ENCODE measurements at places on chromosomes 3 and 15. TPM values are rescaled to one million over a fixed set of nuclear protein-coding genes. Genes with fewer than 3 reads are reported as not detected.

DNA sequence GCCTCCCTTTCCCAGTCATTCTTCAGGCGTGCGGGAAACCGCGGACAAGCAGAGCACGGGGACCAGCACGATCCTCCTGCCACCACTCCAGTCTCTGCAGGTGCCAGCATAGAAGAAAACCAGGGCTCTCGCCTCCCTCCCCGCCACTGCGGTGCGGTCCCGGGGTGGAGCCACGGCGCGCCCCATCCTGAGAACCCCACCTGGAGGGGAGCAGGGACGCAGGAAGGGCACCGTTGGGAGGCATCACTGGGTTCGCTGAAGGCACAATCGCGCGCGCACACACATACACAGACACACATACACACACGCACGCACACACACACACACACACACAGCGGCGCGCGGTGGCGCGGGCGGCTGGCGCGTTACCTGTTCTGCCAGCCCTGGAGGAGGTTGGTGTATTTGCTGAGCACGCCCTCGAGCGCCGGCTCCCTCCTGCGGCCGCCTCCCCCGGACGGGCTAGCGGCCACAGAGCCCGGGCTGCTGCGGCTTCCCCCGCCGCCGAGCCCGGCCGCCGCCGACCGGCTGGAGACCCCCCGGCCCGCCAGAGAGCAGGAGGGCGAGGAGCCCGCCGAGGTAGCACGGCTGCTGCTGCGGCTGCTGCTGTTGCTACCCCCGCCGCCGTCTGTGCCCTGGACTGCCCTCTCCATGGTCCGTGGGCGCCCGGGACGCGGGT lies 394 bp downstream of the OSBPL10 start:
- peak overlapping the region; percentile 81 for H3K27ac ChIP-seq
- no peaks in the 10 kb centered on the region for H3K36me3 ChIP-seq
- H3K27me3 ChIP-seq: no peaks in the 10 kb centered on the region
- DNase-seq: no peak
- peak overlapping the region; percentile 71 for H3K4me3 ChIP-seq

DNA sequence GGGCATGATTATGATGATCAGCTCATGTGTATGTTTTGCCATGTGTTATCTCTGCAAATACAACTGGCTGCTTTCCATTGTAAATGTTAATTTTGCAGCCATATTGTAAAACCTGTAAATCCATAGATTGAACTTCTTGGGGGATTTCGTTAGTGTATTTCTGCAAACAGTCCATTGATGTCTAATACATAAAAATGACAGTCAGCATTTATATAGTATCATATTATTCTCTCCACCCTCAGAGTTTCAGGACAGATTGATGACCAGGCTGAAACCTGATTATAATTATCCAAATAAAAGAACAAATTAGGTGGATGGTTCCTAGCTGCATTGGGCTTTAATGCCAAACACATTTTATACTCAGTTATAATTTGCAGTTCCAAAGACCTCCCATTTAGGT lies 276.8 kb downstream of the FEZF2 start:
- DNase-seq: no peak
- H3K27me3 ChIP-seq: no peaks in the 10 kb centered on the region
- H3K27ac ChIP-seq: no peak overlapping the region
- no peaks in the 10 kb centered on the region for H3K4me1 ChIP-seq
- H3K36me3 ChIP-seq: no peaks in the 10 kb centered on the region

- no peaks in the 10 kb centered on the region for H3K4me1 ChIP-seq
- H3K27ac ChIP-seq: no peak overlapping the region
- H3K27me3 ChIP-seq: no peaks in the 10 kb centered on the region
- no peak for DNase-seq
- H3K4me3 ChIP-seq: no peak overlapping the region
- H3K36me3 ChIP-seq: no peaks in the 10 kb centered on the region
Measured at GRCh38 chr3:105351821-105352220, 14.9 kb upstream of the ALCAM start.

DNA sequence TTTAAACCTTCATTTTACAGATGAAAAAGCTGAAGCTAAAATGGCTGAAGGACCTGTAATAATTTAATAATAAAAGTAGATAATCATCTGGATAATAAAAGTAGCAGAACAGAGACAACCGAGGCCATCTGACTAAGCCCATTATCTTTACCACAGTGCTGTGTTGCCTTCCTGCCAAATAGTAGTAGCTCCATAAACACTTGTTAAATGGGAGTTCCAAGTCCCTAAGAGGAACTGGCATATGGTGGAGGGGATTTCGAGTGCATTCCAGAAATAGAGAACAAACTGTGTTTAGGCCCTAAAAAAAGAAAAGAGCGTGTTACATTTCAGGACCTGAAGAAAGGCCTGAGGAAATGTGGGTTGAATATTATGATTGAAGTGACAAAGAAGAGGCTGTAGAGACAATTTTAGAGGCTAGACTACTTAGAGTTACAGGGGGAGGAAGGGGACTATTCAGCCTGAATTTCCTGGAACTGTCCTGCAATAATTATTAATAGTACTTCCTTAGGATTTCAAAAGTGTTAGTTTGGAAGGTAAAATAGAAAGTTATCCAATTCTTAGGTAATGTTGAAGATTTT lies 424.3 kb downstream of the ROBO2 start:
- no peak overlapping the region for H3K27ac ChIP-seq
- H3K4me3 ChIP-seq: no peak overlapping the region
- H3K27me3 ChIP-seq: peaks cover 1% of the 10 kb centered on the region

- no peaks in the 10 kb centered on the region for H3K36me3 ChIP-seq
- peak overlapping the region; percentile 54 for H3K4me3 ChIP-seq
- H3K4me1 ChIP-seq: peaks cover 33% of the 10 kb centered on the region
Measured at GRCh38 chr3:124886168-124887056, 753 bp downstream of the ITGB5 start.

- no peak overlapping the region for H3K27ac ChIP-seq
- no peak for DNase-seq
- H3K36me3 ChIP-seq: no peaks in the 10 kb centered on the region
- no peaks in the 10 kb centered on the region for H3K27me3 ChIP-seq
Measured at GRCh38 chr3:158685159-158685558, 12.7 kb upstream of the LXN start.

DNA sequence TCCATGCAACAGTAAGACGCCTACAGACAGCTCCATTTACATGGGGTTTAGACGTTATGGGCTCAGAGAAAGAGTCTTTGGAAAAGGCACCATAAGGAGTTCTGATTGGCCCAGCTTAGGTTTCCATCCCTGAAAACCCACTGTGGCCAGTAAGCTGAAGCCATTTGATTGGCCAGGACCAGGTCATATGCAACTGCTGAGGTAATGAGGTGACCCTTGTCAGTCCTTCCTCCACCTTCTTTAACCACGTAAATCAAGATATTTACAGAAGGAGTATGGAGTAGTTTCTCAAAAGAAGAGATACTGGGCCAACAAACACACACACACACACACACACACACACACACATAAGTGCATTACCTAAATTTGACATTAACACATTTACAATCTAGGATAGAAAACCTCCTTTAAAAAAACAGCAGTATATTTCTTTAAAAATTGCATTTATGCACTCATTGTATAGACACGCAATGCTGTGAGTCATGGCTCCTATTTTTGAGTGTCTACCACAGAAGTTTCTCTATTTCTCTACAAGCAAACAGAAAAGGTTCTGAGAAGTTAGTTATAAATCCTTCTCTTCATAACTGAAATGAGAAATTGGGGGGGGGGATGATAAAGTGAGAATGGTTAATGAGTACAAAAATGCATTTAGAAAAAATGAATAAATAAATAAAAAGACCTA lies 16.3 kb upstream of the MB21D2 start:
- H3K4me3 ChIP-seq: no peak overlapping the region
- DNase-seq: no peak
- H3K27me3 ChIP-seq: no peaks in the 10 kb centered on the region
- H3K36me3 ChIP-seq: no peaks in the 10 kb centered on the region

- no peak for DNase-seq
- peaks cover 11% of the 10 kb centered on the region for H3K4me1 ChIP-seq
- no peak overlapping the region for H3K4me3 ChIP-seq
- H3K27ac ChIP-seq: no peak overlapping the region
- no peaks in the 10 kb centered on the region for H3K27me3 ChIP-seq
- no peaks in the 10 kb centered on the region for H3K36me3 ChIP-seq
Measured at GRCh38 chr3:14434126-14434497, 31.7 kb downstream of the SLC6A6 start.

DNA sequence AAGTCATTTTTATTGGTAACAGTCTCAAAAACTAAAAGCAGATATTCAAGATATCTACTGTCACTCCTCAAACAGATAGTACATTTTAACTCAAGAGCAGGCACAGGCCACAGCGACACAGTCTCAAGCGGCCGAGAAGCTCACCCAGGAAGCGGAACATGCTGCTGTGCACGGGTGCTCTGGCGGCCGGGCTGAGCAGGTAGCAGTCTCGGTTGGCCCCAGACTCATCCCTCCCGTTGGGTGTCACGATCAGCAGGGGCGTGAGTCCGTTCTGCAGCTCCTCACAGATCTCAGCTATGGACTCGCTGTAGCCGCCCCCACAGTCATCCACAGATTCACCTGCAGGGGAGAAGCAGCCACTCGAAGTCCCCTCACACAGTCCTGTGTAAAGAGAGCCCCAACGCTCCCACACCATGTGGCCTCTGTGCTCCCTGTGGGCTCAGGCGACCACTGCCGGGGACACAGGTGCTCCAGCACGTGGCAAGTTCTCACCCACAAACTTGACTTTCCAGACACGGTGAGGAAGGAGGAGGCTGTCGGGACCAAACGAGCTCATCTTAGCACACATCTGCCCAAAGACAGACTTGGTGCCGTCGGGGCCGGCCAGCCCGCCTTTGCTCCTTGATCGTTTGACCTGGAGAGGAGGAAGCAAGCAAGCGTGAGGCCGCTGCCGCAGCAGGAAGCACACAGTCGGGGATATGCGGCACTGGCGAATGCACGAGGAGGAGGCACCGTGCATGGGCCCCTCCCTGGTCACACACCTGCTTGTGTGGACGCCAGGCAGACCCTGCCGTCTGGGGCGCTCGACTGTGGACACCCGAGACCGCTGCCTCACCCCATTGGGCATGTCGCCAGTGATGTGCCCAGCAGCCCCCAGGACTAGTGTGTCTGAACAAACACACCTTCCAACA lies 17.7 kb upstream of the OCA2 start:
- no peaks in the 10 kb centered on the region for H3K27me3 ChIP-seq
- no peak overlapping the region for H3K4me3 ChIP-seq
- DNase-seq: no peak
- H3K27ac ChIP-seq: no peak overlapping the region
- peaks cover 40% of the 10 kb centered on the region for H3K36me3 ChIP-seq

- DNase-seq: no peak
- no peak overlapping the region for H3K27ac ChIP-seq
- no peaks in the 10 kb centered on the region for H3K4me1 ChIP-seq
- H3K36me3 ChIP-seq: no peaks in the 10 kb centered on the region
Measured at GRCh38 chr15:33161209-33161608, 33.3 kb downstream of the FMN1 start.

DNA sequence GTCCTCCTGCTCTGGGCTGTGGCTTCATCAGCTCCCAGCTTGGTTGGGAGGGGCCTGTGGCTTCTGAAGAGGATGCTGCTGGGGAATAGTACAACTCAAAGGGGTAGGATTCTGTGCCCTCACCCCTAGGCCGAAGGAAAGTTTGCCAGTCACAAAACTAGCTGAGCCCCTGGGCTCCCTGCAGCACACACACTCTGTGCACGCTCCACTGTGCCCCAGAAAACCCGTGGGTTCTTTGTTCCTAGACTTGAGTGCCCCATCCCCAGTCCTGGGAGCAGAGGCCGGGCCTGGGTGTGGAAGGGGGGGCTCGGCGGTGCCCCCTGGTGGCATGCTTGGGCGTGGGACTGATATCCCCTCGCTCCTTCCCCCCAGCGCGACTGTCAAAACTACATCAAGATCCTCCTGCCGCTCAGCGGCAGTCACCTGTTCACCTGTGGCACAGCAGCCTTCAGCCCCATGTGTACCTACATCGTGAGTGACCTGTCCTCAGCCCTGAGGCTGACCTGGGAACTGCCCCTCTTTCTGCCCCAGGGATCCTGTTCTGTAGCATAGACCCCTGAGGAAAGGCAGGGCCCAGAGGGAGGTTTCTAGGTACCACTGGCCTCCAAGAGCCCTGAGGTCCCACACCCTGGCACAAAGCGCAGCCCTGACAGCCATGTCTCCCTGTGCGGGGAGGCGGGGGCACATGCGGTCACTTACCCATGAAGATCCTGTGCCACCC lies 14.2 kb downstream of the CIB1 start:
- H3K27me3 ChIP-seq: no peaks in the 10 kb centered on the region
- no peak overlapping the region for H3K4me3 ChIP-seq
- H3K36me3 ChIP-seq: peaks cover 10% of the 10 kb centered on the region
- no peaks in the 10 kb centered on the region for H3K4me1 ChIP-seq

- H3K27ac ChIP-seq: peak overlapping the region; percentile 27
- DNase-seq: no peak
- H3K36me3 ChIP-seq: peaks cover 3% of the 10 kb centered on the region
- peaks cover 5% of the 10 kb centered on the region for H3K4me1 ChIP-seq
- H3K4me3 ChIP-seq: peak overlapping the region; percentile 88
- H3K27me3 ChIP-seq: no peaks in the 10 kb centered on the region
Measured at GRCh38 chr15:89576417-89576773, 1.1 kb downstream of the TICRR start.

DNA sequence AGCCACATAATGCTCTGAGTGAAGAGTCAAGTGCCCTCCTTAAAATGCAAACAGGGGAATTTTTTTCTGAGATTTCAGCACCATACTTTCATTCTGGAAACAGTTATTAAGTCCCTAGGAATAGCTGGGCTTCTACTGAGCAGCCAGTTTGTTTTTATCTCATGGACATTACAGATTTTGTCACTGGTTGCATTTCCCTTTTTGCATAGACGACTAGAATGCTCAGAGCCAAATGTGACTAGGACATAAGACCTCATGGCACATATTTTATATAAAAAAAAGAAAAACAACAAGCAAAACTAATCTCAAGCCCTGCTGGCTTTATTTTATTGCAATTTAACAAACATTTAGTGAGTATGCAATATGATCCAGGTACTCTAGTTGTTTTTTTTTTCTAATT lies 112.7 kb upstream of the NANOGP8 start:
- H3K4me3 ChIP-seq: no peak overlapping the region
- no peak overlapping the region for H3K27ac ChIP-seq
- H3K4me1 ChIP-seq: no peaks in the 10 kb centered on the region
- H3K36me3 ChIP-seq: no peaks in the 10 kb centered on the region

SNRPN gene
- total RNA-seq: 915 TPM

SEMA5B gene
- 19.9 TPM for total RNA-seq

SLC9C1 gene
- total RNA-seq: 0.24 TPM

HERC2 gene
- total RNA-seq: 88.7 TPM

DNAJA4 gene
- total RNA-seq: 2.5 TPM

SCAANT1 gene
- total RNA-seq: not detected

SRGAP3 gene
- total RNA-seq: 11.4 TPM

CDCP1 gene
- total RNA-seq: 23.3 TPM

XCR1 gene
- total RNA-seq: not detected

PSMD6 gene
- total RNA-seq: 104 TPM
